ENCODE measurements at places on chromosomes 4 and X.

DNA sequence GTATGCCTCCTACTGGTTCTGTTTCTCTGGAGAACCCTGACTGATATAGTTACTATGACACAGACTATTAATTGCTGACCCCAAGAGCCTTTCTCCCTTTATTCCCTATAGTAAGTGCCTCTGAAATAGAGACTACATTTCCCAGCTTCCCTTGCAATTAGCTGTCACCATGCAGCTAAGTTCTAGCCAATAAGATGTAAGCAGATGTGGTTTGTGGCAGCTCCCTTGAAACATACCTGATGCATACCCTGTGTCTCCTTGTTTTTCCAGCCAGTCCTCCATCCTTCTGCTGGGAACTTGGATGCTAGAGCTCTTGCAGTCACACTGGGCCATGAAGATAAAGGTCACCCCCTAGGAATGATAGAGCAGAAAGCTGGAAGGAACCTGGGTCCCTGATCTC is 9.7 kb upstream of the TMEM165 start:
- H3K4me1 ChIP-seq, result no peaks in the 10 kb centered on the region
- H3K27me3 ChIP-seq, result no peaks in the 10 kb centered on the region
- DNase-seq, result no peak
- no peak overlapping the region for H3K4me3 ChIP-seq
- H3K36me3 ChIP-seq, result no peaks in the 10 kb centered on the region

DNA sequence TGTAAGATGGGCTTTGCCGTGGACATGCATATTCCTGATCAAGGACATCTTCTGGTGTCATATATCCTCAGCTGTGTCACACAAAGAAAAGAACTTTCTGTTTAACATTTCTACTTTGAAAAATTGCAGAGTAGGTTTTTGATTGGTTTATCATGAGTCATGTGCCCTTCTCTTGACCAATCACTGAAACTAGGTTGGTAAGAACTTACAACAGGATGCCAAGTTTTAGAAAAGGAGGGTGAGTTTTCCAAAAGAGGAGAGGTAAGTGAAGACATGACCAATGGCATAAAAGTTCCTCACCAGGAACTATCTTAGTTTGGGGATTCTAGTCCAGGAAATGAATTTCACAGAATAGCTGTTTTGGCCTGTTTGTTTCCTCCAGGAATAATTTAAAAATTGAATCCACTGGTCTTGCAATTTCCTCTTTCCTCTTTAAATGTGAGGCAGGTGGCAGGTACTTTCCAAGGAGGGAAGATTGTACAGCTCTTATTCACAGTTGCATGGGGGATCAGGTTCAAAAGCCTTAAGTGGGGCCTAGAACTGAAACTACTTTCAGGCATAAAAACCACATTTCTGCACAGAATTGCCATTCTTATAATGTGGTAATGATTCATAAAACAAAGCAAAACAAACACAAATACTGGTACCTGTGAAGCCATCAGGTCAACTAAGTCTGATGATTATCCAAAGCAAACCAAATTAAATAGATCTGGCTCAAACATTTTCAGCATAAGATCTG is 1114.5 kb upstream of the LCORL start:
- H3K27ac ChIP-seq, result no peak overlapping the region
- no peaks in the 10 kb centered on the region for H3K4me1 ChIP-seq
- H3K27me3 ChIP-seq, result no peaks in the 10 kb centered on the region
- no peaks in the 10 kb centered on the region for H3K36me3 ChIP-seq
- H3K4me3 ChIP-seq, result no peak overlapping the region
- DNase-seq, result no peak

GRCh38 chr4:83083925-83084475 is 30.5 kb downstream of the PLAC8 start:
- H3K27me3 ChIP-seq, result no peaks in the 10 kb centered on the region
- no peak overlapping the region for H3K27ac ChIP-seq
- no peaks in the 10 kb centered on the region for H3K36me3 ChIP-seq
- DNase-seq, result no peak
- no peak overlapping the region for H3K4me3 ChIP-seq
- H3K4me1 ChIP-seq, result no peaks in the 10 kb centered on the region

- no peak for DNase-seq
- no peak overlapping the region for H3K4me3 ChIP-seq
- no peak overlapping the region for H3K27ac ChIP-seq
- no peaks in the 10 kb centered on the region for H3K27me3 ChIP-seq
These were observed 106.7 kb upstream of the MSX1 start for GRCh38 chr4:4752576-4753401.

DNA sequence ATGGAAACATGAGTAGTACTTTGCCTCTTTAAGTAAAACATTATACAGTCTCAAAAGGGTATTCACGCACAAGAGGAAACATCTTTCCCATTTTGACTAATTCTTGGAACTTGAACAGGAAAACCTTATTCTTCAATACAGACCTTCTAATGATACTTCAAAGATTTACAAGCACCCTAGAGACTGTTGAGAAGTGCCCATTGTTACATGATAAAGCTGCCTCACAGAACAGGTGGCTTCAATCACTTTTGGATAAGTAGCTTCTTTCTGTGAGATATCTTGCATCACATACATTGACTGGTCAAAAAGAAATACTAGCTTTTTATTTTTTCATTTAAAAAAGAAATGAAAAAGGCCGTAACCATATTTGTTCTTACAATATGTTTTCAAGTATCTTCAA is 219.4 kb downstream of the EPHA5 start:
- no peaks in the 10 kb centered on the region for H3K36me3 ChIP-seq
- H3K4me1 ChIP-seq, result no peaks in the 10 kb centered on the region
- H3K27ac ChIP-seq, result no peak overlapping the region
- no peak overlapping the region for H3K4me3 ChIP-seq
- no peak for DNase-seq

GRCh38 chrX:38845426-38845825 is 44.2 kb downstream of the MID1IP1 start:
- no peaks in the 10 kb centered on the region for H3K36me3 ChIP-seq
- no peak for DNase-seq
- no peak overlapping the region for H3K27ac ChIP-seq

DNA sequence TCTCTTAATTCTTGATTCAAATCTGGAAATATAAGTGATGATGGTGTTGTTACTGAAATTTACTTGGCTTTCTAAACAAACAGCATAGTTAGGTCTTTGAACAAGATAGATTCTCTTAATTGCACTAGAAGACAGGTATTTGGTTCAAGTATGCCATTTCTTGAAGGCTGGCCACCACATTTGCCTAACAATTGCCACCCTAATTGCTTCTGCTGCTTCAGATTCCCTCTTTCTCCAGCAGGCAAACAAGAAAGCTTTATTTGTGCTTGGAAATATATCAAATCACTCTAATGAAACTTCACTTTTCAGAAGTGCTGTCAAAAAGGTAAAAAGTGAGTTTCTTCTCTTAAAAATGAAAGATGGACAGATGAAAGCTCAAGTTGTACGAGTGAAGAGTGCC is 418.6 kb downstream of the INPP4B start:
- no peaks in the 10 kb centered on the region for H3K27me3 ChIP-seq
- H3K36me3 ChIP-seq, result no peaks in the 10 kb centered on the region
- no peak for DNase-seq

DNA sequence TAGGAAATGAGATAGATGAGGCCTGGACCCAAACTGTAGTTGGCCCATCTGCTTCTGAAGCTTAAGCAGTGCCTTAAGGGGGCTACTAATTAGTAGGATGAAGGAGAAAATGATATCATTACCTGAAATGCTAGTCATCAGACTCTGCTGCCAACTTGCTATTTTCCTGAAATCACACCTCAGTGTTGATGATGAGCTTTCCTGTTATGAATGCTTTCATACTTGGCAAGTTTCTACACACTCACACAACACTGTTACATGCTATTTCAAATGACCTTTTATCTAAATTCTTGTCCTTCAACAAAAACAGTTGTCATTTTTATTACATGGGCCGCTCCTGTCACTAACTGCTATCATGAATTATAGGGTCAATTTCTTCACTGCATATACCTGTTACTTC is 416.0 kb downstream of the PRDM5 start:
- H3K36me3 ChIP-seq, result no peaks in the 10 kb centered on the region
- DNase-seq, result no peak
- H3K4me3 ChIP-seq, result no peak overlapping the region
- H3K27ac ChIP-seq, result no peak overlapping the region
- no peaks in the 10 kb centered on the region for H3K4me1 ChIP-seq

DNA sequence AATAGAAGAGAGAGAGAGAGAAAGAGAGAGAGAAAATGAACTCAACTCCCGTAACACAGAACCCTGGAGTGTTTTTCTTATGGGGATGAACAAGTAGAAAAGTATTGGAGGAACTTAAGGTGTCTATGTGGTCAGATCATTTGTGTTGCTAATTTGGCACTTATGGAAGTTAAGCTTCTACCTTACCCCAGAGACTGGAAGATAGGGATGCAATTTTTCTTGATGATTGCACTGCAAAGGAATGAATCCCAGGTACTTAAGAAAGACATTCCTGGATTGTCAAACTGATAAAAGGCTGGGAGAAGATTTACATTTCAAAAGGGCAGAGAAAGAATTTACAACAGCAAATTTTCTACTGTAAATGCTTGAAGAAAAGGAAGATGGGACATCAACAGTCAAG is 57.2 kb downstream of the MAP9 start:
- no peaks in the 10 kb centered on the region for H3K36me3 ChIP-seq
- no peak for DNase-seq
- no peaks in the 10 kb centered on the region for H3K4me1 ChIP-seq
- H3K27me3 ChIP-seq, result no peaks in the 10 kb centered on the region

DNA sequence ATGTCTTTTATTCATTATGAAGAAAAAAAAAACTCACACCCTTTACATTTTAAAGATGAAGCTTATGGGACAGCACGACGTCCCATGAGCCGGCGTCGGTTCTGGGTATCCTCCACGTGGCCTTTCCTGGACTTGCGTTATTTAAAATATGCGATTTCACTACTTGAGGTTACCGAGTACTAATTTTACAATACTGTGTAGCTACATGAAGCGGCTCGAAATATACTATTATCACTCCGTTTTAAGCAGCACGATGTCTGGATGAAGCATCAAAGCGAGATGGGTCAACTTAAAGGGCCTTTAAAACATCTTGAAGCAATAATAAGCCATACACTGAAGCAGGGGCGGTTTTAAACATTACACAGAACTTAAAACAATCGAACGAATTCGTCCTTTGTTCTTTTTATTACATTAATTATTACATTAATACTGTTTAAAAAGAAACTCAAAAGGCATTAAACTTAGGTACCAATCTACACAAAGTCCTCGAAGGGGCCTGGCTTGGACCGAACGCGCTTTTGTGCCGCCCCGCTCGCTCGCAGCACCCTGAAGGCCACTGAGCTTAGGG is 1.4 kb upstream of the KLF3 start:
- H3K36me3 ChIP-seq, result no peaks in the 10 kb centered on the region
- no peaks in the 10 kb centered on the region for H3K27me3 ChIP-seq
- H3K27ac ChIP-seq, result peak overlapping the region; percentile 99

DNA sequence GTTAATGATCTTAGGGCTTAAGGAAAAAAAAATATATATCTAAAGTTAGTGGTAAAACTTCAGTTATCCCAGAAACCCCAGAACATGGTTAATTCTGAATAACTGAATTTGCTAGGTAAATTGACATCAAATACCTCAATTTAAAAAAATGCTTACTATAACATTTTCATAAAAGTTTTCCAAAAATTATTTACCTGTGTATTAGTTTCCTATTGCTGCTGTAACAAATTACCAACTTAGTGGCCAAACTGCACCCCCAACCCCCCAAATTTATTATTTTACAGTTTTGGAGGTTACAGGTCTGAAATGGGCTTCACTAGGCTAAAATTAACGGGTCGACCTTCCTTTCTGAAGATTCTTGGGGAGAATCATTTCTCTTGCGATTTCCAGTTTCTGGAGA is 95.2 kb downstream of the PDLIM5 start:
- no peak overlapping the region for H3K4me3 ChIP-seq
- peaks cover 61% of the 10 kb centered on the region for H3K4me1 ChIP-seq
- H3K36me3 ChIP-seq, result peaks cover 5% of the 10 kb centered on the region
- no peaks in the 10 kb centered on the region for H3K27me3 ChIP-seq
- no peak for DNase-seq
- H3K27ac ChIP-seq, result no peak overlapping the region

DNA sequence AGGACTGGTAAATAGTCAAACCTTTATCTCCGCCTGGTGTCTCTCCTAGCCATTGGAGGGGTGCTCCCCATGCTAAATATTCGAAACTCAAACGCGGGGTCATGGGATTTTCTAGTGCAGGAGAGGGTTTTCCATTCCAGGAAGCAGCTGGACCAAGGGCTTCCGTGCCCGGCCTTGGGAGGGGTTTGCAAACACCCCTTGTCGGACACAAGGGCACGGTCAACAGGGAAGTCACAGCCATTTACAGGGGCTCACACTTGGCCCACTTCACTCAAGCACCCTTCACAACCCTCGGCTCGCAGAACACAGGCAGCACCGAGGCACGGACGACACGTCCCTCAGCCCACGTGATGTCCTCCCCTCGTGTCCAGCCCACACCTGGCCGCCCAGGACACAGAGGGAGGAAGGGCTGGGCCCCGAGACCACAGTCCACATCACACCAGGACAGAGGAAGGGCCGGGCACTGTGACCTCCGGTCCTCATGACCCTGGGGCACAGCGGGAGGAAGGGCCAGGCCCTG is 10.3 kb upstream of the PLCXD1 start:
- H3K4me3 ChIP-seq, result no peak overlapping the region
- no peaks in the 10 kb centered on the region for H3K36me3 ChIP-seq
- peaks cover 6% of the 10 kb centered on the region for H3K4me1 ChIP-seq
- no peaks in the 10 kb centered on the region for H3K27me3 ChIP-seq
- no peak overlapping the region for H3K27ac ChIP-seq

DNA sequence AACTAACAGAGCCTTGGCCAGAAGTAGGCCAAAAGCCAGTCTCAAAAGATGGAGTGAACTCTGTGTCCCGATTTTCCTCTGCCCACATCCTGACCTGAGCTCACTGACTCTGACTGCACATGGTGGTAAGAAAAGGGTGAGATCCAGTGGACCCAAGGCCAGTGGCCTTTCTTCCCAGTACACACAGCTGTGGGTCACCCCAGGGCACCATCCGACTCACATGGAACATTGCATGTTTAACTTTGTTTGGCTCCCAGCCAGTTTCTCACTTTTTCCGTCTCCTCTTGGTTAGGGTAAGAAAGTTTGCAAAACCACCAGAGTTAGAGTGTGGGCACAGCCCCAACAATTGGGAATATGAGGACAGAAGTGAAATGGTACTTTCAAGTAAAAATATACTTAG is 69.8 kb downstream of the GAB1 start:
- no peak overlapping the region for H3K4me3 ChIP-seq
- H3K4me1 ChIP-seq, result peaks cover 82% of the 10 kb centered on the region
- no peaks in the 10 kb centered on the region for H3K27me3 ChIP-seq
- no peaks in the 10 kb centered on the region for H3K36me3 ChIP-seq

- no peak overlapping the region for H3K27ac ChIP-seq
- no peak for DNase-seq
- no peaks in the 10 kb centered on the region for H3K4me1 ChIP-seq
- no peaks in the 10 kb centered on the region for H3K36me3 ChIP-seq
- H3K27me3 ChIP-seq, result no peaks in the 10 kb centered on the region
- no peak overlapping the region for H3K4me3 ChIP-seq
These were observed 394.2 kb downstream of the ANKRD50 start for GRCh38 chr4:124318292-124318691.

- H3K36me3 ChIP-seq, result no peaks in the 10 kb centered on the region
- no peak overlapping the region for H3K4me3 ChIP-seq
- H3K27me3 ChIP-seq, result no peaks in the 10 kb centered on the region
- H3K27ac ChIP-seq, result no peak overlapping the region
These were observed 125.4 kb upstream of the CHRDL1 start for GRCh38 chrX:110920991-110921390.

GRCh38 chrX:151754047-151754429 is 19.5 kb downstream of the CNGA2 start:
- no peaks in the 10 kb centered on the region for H3K27me3 ChIP-seq
- peak overlapping the region; percentile 28 for H3K27ac ChIP-seq
- H3K36me3 ChIP-seq, result no peaks in the 10 kb centered on the region
- H3K4me3 ChIP-seq, result no peak overlapping the region
- DNase-seq, result no peak

- no peak for DNase-seq
- H3K4me1 ChIP-seq, result peaks cover 53% of the 10 kb centered on the region
- peaks cover 11% of the 10 kb centered on the region for H3K27me3 ChIP-seq
- no peaks in the 10 kb centered on the region for H3K36me3 ChIP-seq
- H3K27ac ChIP-seq, result no peak overlapping the region
These were observed 16.5 kb upstream of the FGFR3 start for GRCh38 chr4:1776521-1777161.

Measured in esophagus squamous epithelium (tissue), 5 donors.